ENCODE measurements at places on chromosomes 1 and 21. TPM values are rescaled to one million over a fixed set of nuclear protein-coding genes. Genes with fewer than 3 reads are reported as not detected.
A peak's percentile ranks its signal among the peaks of the same experiment; 100 is the strongest.

DNA sequence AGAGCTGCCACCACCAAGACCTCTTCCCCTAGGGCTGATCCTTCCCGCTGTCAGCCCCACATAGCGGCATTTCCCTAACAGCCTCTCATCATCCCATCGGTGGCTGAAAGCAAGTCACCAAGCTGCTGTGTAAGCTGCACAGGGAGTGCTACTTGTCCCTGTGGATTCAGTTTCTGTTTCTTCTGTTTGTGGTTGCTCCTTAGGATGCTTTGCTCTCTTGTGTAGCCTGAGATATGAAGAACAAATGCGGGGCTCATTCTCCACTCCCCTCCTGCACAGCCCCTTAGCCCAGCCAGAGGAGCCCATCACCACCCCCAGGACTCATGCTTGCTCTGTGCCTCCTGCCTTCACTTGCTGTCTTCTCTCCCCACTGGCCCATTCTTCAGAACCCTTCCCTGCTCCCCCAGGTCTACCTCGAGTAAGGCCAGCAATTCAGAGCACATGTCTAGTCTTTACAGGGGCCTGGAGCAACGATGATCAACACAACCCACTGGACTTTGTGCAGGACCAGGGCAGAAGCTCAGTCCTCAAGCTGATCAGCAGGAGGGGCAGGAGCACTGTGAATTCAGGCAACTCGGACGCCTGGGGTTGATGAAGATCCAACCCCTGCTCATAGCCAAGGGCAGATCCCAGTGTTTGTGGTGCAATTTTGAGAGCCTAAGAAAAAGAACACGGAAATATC is 82.6 kb upstream of the GALNT2 start:
- DNase-seq = no peak

DNA sequence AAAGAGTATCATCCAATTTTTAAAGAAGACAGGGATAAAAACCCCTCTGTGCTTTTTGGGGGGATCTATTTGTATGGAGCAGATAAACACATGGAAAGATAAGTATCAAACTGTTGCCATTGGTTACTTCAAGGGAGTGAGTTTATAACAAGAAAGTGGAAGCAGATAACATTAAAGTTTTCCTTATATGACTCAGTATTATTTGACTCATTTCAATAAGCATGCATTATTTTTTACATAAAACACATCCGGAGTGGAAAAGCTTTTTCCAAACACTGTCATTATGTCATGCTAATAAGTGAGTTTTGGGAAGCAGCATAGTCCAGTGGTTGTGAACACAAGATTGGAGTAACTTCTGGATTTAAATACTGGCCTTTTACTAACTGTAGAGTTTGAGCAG is 452.2 kb downstream of the LTN1 start:
- DNase-seq = no peak

GRCh38 chr1:163565166-163565565 is 243.4 kb downstream of the NUF2 start:
- peak; percentile 7 for DNase-seq

DNA sequence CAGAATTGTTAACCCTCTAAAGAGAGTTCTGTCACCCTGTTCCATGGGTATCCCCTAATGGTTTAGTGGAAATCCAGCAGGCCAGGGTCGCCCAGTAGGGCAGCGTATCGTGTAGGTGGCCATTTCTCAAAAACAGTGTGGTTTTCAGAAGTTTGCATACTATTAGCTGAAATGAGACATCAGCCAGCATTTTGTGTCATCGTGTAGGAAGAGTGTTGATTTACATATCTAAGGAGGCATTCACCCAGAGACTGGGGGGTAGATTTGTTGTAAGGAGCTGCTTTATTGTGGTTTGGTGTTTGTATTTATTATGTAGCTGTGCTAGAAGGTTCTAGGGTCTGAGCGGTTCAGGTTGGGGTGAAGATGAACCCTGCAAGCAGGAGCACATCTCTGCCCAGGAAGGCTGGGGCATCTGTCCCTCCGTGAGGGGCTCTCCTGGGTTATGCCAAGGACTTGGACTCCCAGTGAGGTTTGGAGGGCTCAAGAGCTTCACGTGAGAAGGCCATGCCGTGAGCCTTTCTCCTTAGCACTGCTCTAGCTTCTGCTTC is 174.4 kb downstream of the PGBD5 start:
- DNase-seq = no peak

The TMIGD3 gene
- 9.5 TPM for total RNA-seq
